ENCODE measurements at places on chromosomes 5 and 9.
A peak's percentile ranks its signal among the peaks of the same experiment; 100 is the strongest.

GRCh38 chr5:54692631-54693030 is 175.1 kb downstream of the SNX18 start:
- H3K4me3 ChIP-seq, result no peak overlapping the region
- H3K27me3 ChIP-seq, result no peaks in the 10 kb centered on the region
- peaks cover 6% of the 10 kb centered on the region for H3K36me3 ChIP-seq
- peaks cover 27% of the 10 kb centered on the region for H3K4me1 ChIP-seq

- H3K4me1 ChIP-seq, result no peaks in the 10 kb centered on the region
- no peak overlapping the region for H3K27ac ChIP-seq
- DNase-seq, result no peak
- no peaks in the 10 kb centered on the region for H3K36me3 ChIP-seq
- H3K27me3 ChIP-seq, result peaks cover 1% of the 10 kb centered on the region
Measured at GRCh38 chr5:18003784-18004183, 369.5 kb downstream of the TAF11L14 start.

- no peaks in the 10 kb centered on the region for H3K4me1 ChIP-seq
- H3K27me3 ChIP-seq, result no peaks in the 10 kb centered on the region
- H3K27ac ChIP-seq, result no peak overlapping the region
- no peaks in the 10 kb centered on the region for H3K36me3 ChIP-seq
- H3K4me3 ChIP-seq, result no peak overlapping the region
Measured at GRCh38 chr5:9374025-9374424, 171.8 kb downstream of the SEMA5A start.

- H3K36me3 ChIP-seq, result no peaks in the 10 kb centered on the region
- DNase-seq, result no peak
- H3K4me1 ChIP-seq, result no peaks in the 10 kb centered on the region
- no peaks in the 10 kb centered on the region for H3K27me3 ChIP-seq
- H3K4me3 ChIP-seq, result no peak overlapping the region
- no peak overlapping the region for H3K27ac ChIP-seq
Measured at GRCh38 chr5:144567421-144567780, 396.7 kb downstream of the KCTD16 start.

DNA sequence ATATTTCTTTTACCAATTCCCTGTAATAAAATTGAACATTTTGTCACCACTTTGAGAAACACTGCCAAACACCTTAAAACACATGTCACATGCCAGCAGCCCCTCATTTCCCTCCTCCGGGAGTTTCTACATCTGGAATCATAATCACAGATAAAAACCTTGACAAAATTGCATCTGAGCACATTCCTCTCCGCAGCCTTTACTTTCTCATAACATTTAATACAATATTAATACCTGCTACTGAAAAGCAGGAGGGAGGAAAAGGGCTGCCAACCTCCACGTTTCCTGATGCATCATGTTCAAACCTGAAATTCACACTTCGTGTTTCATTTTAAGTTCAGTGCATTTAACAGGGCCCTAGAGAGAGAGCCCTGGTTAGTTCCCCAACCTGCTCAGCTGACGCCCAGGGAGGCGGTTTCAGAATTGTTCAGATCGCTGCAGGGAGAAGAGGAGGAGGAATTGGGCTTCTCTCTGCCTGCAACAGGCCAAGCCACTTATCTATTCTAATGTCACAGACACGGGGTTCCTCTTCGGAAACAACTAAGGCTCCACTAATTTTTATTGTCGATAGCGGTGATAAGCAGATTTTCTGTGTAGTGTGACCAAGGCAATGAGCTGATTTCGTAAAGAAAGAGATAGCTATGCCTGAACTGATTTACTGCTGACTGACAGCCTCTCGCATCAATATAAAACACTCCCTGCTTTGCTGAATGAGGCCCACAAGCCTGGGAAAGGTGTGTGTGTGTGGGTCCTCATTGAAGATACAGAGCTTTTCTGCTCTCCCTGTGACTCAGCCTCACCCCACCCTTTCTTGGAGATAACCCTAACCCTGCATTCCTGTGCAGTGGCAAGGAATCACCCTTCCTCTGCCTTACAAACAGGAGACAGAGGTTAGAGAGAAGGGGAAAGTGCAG is 4.9 kb upstream of the LHX2 start:
- peaks cover 42% of the 10 kb centered on the region for H3K27me3 ChIP-seq
- no peak overlapping the region for H3K4me3 ChIP-seq
- H3K27ac ChIP-seq, result no peak overlapping the region
- H3K4me1 ChIP-seq, result peaks cover 26% of the 10 kb centered on the region

DNA sequence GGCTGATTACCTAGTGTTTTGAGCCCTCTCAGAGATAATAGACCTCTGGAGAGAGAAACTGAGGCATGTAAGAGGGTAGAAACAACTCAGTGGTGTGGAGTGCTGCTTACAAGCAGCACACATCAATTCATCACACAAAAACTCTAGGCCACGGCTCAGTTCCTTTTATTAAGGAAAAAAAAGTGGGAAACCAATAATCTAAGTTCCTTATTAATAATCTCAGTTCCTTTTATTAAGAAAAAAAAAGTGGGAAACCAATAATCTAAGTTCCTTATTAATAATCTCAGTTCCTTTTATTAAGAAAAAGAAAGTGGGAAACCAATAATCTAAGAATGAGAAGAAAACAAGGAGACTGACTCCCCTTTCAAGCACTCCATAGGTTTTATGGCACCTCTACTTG is 28.0 kb downstream of the TXNDC8 start:
- no peak for DNase-seq
- no peak overlapping the region for H3K4me3 ChIP-seq
- peaks cover 8% of the 10 kb centered on the region for H3K4me1 ChIP-seq
- no peak overlapping the region for H3K27ac ChIP-seq
- H3K36me3 ChIP-seq, result peaks cover 2% of the 10 kb centered on the region
- peaks cover 5% of the 10 kb centered on the region for H3K27me3 ChIP-seq

- DNase-seq, result no peak
- H3K36me3 ChIP-seq, result no peaks in the 10 kb centered on the region
- peaks cover 2% of the 10 kb centered on the region for H3K27me3 ChIP-seq
Measured at GRCh38 chr9:38288502-38288901, 104.0 kb upstream of the ALDH1B1 start.

- H3K27ac ChIP-seq, result no peak overlapping the region
- no peak overlapping the region for H3K4me3 ChIP-seq
- no peaks in the 10 kb centered on the region for H3K36me3 ChIP-seq
- peaks cover 11% of the 10 kb centered on the region for H3K27me3 ChIP-seq
- DNase-seq, result no peak
- H3K4me1 ChIP-seq, result no peaks in the 10 kb centered on the region
Measured at GRCh38 chr9:74804018-74804385, 83.7 kb downstream of the TRPM6 start.

DNA sequence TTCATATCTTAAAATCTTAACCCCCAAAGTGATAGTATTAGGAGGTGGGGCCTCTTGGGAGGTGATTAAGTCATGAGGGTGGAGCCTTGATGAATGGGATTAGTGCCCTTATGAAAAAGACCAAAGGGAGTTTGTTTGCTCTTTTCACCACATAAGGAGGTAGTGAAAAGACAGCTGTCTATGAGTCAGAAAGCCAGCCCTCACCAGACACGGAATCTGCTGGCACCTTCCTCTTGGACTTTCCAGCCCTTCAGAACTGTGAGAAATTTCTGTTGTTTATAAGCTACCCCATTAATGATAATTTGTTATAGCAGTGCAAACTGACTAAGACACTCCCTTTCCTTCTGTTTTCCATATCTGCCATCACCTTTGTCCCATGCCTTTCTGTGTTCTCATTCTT is 20.8 kb downstream of the IFNB1 start:
- H3K4me3 ChIP-seq, result no peak overlapping the region
- H3K27ac ChIP-seq, result no peak overlapping the region
- H3K4me1 ChIP-seq, result peaks cover 3% of the 10 kb centered on the region

DNA sequence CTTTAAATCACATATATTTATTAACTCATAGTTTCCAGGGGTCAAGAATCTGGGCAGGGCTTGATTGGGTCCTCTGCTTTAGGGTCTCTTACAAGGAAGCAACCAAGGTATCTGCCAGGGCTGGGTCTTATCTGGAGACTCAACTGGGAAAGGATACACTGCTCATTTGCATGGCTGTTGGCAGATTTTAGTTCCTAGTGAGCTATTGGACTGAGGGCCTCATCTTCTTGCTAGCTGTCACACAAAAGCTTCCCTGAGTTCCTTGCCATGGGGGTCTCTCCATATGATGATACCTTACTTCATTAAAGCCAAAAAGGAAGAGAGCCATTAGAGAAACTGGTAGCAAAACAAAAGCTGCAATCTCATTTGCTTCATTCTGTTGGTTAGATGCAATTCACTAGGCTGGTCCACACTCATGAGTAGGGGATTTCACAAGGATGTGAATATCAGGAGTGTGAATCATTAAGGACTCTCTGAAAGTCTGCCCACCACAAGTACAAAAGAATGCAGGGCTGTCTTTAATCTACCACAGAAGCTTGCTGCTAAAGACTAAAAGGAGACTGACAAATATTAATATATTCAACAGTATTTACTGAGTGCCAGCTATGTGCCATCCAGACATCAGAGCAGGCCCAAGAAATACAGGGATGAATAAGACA is 42.0 kb upstream of the TIMD4 start:
- no peak overlapping the region for H3K27ac ChIP-seq
- peaks cover 3% of the 10 kb centered on the region for H3K36me3 ChIP-seq
- no peak for DNase-seq
- H3K27me3 ChIP-seq, result peaks cover 9% of the 10 kb centered on the region

DNA sequence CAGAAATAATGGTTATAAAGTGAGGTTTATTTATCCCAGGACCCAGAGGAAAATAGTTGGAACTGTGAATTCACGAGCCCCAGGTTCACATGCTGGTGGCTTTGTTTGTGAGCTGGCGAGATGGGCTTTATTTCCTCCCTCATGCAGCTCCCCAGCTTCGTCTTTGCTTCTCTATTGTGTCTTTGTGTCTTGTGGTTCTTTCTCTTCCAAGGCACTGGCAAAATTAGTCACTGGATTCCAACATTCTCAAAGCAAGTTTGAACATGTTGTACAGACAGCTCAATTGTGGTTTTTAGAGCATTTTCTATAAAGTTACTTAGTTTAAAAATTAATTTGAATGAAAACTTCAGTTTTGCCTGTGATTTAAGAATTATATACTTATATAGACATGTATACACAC is 7.2 kb downstream of the NDUFS6 start:
- no peaks in the 10 kb centered on the region for H3K27me3 ChIP-seq
- H3K36me3 ChIP-seq, result peaks cover 37% of the 10 kb centered on the region
- no peak overlapping the region for H3K4me3 ChIP-seq

- H3K27ac ChIP-seq, result peak overlapping the region; percentile 18
- H3K36me3 ChIP-seq, result no peaks in the 10 kb centered on the region
- H3K4me3 ChIP-seq, result peak overlapping the region; percentile 19
- peaks cover 47% of the 10 kb centered on the region for H3K4me1 ChIP-seq
- H3K27me3 ChIP-seq, result no peaks in the 10 kb centered on the region
Measured at GRCh38 chr5:56763711-56764466, 51.5 kb upstream of the MAP3K1 start.

DNA sequence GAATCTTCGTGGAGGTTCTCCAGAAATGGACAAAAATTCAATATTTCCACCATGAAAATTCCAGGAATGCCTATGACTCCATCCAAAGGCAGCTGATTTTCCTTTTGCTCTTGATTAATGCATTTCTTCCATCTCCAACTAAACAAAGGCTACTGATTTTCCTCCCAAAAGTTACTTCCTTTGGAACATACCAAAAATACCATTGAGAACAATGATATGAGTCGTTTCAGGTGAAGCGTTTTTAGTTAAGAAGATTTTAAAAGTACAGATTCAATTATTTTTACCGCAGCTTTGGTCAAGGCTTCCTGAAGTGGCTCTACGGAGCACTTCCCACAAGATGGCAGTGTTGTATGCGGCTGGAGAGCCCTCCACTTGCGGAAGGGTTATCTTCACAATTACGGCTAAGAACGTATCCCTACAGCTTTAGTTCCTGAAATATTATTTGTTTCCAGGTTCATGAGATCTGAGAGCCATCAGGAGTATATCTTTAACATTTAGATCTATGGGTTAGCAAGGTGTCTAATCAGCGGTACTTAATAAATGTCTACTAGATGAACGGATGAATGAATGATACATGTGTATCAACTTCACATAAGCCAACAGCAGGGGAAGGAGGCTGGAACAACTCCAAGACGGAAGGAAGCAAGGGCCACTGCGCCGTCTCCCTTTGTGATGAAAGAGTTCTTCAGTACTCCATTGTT is 35.9 kb upstream of the ARSB start:
- H3K27me3 ChIP-seq, result peaks cover 11% of the 10 kb centered on the region
- peak overlapping the region; percentile 21 for H3K4me3 ChIP-seq
- DNase-seq, result peak; percentile 10
- H3K36me3 ChIP-seq, result no peaks in the 10 kb centered on the region
- H3K4me1 ChIP-seq, result peaks cover 10% of the 10 kb centered on the region
- H3K27ac ChIP-seq, result no peak overlapping the region

GRCh38 chr5:110932755-110933488 is 138.6 kb upstream of the TSLP start:
- H3K4me3 ChIP-seq, result no peak overlapping the region
- H3K27ac ChIP-seq, result no peak overlapping the region
- peaks cover 2% of the 10 kb centered on the region for H3K27me3 ChIP-seq
- H3K4me1 ChIP-seq, result no peaks in the 10 kb centered on the region

DNA sequence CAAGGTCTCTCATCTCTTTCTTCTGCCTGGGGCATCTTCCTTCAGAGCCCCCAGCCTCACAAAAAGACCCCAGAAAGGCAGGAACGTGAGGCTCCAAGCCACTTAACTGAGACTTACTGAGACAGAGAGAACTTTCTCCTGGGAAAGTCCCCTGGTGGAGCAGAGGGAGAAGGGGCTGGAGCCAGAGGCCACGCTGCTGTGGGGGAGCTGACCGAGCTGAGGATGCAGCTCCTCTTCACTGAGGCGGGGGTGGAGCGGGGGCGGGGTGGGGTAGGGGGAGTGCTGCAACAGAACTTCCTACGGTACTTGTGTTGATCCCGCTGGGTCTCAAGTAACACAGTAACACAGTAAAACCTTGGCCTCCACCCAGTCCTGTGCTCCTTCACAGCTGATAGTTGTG is 204.0 kb downstream of the FSTL4 start:
- H3K36me3 ChIP-seq, result no peaks in the 10 kb centered on the region
- no peak overlapping the region for H3K4me3 ChIP-seq
- peaks cover 4% of the 10 kb centered on the region for H3K27me3 ChIP-seq
- H3K27ac ChIP-seq, result no peak overlapping the region
- DNase-seq, result no peak

DNA sequence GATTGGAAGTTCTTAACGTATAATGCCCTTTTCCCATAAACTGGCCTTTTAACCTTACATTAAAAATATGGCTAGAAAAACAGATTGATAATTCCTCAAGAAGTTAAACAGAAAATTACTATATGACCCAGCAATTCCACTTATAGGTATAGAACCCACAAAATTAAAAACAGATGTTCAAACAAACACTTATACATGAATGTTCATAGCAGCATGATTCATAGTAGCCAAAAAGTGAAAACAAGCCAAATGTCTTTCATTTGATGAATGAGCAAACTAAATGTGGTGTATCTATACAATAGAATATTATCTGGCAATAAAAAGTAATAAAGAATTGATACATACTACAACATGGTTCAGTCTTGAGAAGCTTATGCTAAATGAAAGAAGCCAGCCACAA is 35.5 kb downstream of the POU5F2 start:
- no peak overlapping the region for H3K27ac ChIP-seq
- no peak overlapping the region for H3K4me3 ChIP-seq
- no peaks in the 10 kb centered on the region for H3K4me1 ChIP-seq

DNA sequence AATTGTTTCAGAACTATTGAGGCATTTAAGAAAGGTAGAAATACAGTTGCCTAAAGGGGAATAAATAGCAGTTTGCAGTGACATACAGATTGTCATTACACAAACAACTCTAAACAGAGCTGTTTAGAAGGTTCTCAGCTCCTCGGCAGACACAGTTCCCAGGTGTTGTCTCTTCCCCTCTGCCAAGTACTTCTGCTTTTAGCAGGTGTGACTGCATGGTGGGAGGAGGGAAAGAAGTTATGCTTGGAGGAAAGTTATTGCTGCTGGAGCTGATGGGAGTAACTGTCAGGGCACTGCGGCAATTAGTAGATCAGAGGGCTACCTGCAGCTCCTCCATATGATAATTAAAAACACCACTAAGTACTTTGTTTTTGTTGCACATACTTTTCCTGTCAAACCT is 14.5 kb downstream of the EDIL3 start:
- H3K27ac ChIP-seq, result no peak overlapping the region
- DNase-seq, result no peak
